ENCODE measurements at places on chromosomes 3 and 15.
A peak's percentile ranks its signal among the peaks of the same experiment; 100 is the strongest.

- no peak for DNase-seq
Measured at GRCh38 chr15:40279437-40280141, 3.3 kb downstream of the ANKRD63 start.

DNA sequence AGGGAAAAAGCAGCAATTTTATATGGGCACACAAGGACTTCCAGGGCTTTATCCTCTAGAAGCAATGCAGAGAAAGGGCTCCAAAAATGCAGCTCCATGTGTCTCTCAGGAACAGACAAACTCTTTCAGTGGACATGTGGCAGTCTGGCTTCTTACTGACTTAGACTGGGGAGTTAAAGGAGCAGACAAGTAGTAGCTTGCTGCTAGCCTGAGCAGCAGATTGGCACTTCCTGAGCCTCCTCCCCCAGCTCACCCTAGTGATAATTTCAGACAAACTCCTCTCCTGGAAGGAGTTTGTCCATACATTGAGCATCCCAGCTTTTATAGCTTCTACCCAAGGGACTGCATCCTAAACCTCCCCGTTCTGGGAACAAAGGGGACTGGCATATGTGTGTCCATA is 101.7 kb upstream of the MANF start:
- DNase-seq: no peak

- DNase-seq: no peak
Measured at GRCh38 chr3:72679540-72680198, 168.6 kb downstream of the SHQ1 start.

DNA sequence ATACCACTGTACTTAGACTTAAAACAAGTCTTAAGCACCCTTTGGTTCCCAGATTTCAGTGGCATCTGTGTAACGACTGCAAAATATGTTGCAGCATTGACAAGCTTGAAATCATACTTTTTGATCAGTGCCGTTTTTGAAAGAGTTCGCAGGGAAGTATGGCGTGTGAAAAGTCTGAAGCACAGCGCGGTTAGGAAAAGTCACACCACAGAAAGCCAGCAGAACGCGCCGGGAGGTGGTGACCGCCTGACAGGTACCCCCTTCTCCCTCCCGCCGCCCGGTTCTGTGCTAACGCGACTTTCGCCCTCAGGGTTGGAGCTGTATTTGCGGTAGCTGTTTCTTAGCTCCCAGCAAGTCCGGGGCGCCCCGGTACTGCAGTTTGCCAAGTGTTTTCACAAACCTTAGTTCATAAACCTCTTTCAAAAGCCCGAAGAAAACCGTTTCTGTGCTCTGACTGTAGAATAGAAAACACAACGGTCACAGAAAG is 481 bp upstream of the CRYBG3 start:
- DNase-seq: peak; percentile 54

- peak; percentile 62 for DNase-seq
Measured at GRCh38 chr3:157532529-157533297, 29.5 kb upstream of the VEPH1 start.

DNA sequence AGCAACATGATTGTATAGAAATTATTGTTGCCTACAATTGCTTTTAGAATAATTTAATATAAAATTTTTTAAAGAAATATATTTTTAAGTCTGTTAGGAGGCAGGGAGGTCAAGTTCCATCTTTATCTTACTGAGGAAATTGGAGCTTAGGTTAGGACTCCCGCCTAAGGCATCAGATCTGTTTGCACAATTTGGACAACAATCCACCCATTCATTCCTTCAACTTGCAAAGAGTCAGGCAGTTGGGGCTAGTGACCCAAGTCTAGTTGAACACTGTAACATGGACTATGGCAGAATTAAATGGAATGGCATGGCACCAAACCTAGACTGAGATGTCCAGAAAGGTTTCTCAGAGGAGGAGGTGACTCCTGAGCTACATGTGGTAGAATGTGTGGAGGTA is 149.4 kb upstream of the SETMAR start:
- no peak for DNase-seq

- no peak for DNase-seq
Measured at GRCh38 chr15:60763688-60764087, 284.7 kb upstream of the ICE2 start.

GRCh38 chr15:38707802-38708671 is 143.4 kb upstream of the RASGRP1 start:
- peak; percentile 12 for DNase-seq

GRCh38 chr3:11188231-11188630 is 33.9 kb downstream of the HRH1 start:
- DNase-seq: no peak

DNA sequence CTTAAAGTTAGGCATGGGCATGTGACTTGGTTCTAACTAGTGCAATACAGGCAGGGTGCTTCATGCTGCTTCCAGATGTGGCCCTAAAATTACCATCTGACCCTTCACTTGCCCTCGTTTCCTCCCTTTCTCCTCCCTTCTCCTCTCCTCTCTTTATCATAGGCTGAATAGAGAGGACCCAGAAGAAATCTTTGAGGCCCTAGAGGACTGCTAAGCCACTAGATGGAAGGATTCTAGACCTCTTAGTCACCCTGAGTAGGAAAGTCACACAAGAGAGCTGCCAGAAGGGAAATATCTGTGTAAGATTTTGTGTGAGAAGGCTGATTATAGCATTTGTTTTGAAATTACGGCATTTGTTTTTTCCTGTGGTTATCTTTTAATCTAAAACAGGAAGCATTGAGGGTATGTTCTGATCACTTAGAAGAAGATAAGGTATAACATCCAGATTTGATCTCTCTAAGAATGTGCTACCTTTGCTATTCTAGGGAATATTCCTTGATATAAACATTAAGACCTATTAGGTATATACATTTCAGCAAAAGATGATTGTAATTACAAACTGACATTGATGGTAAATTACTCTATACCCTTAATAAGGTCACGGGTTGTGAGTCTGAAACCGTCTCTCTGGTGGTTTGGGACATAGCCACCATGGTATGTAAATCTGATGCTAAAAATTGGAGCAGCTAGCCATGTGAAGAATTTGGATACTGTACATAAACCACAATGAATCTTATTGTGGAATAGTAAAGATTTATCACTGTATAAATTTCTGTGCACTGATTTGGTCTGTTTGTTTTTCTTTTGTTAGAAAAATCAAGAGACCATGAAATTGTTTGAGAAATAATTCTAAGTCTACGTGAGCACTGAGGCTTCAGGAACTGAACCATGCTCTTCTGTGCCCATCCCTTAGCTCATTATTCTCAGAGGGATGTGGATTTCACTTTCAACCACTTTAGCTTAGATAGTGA is 84.1 kb downstream of the TP63 start:
- no peak for DNase-seq

DNA sequence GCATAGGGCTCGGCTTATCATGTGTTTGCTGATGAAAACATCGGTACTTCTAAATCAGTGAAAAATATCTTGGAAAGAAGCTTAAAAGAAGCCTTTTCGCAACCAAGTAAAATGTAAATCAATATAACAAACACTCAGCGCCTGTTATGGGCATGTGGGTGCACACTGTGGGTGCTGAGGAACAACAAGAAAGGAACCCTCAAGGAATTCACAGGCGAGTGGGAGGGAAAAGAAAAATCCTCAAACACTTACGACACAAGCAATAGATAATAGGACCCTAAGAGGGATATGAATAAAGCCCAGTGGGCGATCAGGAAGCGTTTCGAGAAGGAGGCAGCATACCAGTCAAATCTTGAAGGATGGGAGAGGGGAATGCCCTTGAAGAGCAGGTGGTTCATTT is 21.9 kb downstream of the GLDN start:
- no peak for DNase-seq

GRCh38 chr15:92809880-92810361 is 90.2 kb upstream of the CHD2 start:
- peak; percentile 80 for DNase-seq

GRCh38 chr3:122952520-122952919 is 75.0 kb downstream of the SEMA5B start:
- DNase-seq: peak; percentile 69

GRCh38 chr15:67746450-67746849 is 78.9 kb upstream of the SKOR1 start:
- DNase-seq: no peak

- no peak for DNase-seq
Measured at GRCh38 chr15:47349179-47349578, 368.1 kb upstream of the SEMA6D start.

GRCh38 chr15:50050986-50051743 is 67.9 kb downstream of the ATP8B4 start:
- no peak for DNase-seq

All from HL-60 (cell line).